Transverse colon (tissue), 4 donors: ENCODE measurements at places on chromosomes 5 and 9. TPM values are rescaled to one million over a fixed set of nuclear protein-coding genes. Genes with fewer than 3 reads are reported as not detected.
A peak's percentile ranks its signal among the peaks of the same experiment; 100 is the strongest.

- DNase-seq, result no peak
Observed at GRCh38 chr5:155049569-155050383, 36.2 kb downstream of the KIF4B start.

DNA sequence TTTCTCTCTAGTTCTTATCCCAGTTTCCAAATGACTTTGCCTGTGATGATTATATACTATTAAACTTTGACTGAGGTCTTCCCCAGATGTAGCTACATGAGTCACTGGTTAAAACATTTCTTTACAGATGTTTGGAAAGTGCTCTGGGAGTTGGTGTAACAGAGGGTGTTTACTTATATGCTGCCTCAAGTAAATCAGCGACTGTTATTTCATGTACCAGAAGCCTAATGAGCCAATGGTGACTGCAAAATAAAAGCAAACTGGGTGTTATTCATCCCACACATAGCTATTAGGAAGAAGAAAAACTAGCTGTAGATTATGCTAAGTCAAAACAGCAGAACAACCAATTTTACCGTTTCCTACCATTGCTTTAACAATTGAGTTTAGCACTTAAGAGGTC is 929.7 kb upstream of the SEMA6A start:
- no peak for DNase-seq

DNA sequence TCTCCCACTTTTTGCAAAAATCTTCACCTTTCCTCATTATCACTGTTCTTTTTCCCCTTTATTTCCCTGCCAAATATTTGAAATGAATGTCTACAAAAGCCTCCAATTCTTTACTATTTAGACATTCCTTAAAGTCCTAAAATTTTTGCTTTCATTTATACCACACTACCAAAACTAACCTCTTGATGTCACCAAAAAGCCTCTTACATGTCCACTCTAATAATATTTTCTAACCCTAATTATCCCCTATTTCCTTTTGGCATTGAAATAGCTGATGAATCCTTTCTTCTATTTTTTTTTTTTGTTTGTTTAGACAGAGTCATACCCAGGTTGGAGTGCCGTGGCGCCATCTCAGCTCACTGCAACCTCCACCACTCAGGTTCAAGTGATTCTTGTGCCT is 32.3 kb upstream of the NRG2 start:
- no peak for DNase-seq

GRCh38 chr9:37029776-37030610 is 4.1 kb downstream of the PAX5 start:
- no peak for DNase-seq

GRCh38 chr5:64789457-64789856 is 20.7 kb downstream of the CWC27 start:
- no peak for DNase-seq

GRCh38 chr9:114791736-114792135 is 14.1 kb downstream of the TNFSF15 start:
- no peak for DNase-seq

- DNase-seq, result no peak
Observed at GRCh38 chr9:35029241-35029640, 39.7 kb downstream of the DNAJB5 start.

- DNase-seq, result no peak
Observed at GRCh38 chr5:175344331-175345195, 99.4 kb downstream of the DRD1 start.

DNA sequence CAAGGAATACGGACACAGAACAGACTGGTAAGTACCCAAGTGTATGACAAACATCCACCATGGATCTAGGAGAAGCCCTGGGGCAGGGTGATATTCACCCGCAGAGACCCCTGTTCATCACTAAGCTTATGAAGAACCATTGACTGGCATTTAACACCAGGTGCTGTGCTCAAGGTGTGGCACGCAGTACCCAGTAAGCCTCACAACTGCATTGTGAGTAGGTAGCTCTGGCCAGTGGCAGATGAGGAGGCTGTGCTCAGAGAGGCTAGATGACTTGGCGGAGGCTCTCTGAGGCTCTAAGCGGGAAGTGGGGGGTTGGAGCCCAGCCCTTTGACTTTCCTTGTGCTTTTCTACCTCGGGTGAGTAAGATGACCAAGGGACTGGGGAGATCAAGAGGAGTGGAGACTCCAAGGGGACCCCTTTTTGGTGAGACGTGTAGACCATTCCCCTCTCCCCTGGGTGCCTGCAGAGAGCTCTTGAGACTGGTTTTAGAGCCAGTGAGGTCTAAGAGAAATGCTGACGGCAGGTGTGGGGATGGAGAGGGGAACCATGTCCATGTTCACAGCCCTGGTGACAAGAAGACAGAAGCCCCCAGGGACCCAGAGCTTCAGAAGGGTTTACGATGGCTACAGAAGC is 70.8 kb downstream of the IL6ST start:
- no peak for DNase-seq

DNA sequence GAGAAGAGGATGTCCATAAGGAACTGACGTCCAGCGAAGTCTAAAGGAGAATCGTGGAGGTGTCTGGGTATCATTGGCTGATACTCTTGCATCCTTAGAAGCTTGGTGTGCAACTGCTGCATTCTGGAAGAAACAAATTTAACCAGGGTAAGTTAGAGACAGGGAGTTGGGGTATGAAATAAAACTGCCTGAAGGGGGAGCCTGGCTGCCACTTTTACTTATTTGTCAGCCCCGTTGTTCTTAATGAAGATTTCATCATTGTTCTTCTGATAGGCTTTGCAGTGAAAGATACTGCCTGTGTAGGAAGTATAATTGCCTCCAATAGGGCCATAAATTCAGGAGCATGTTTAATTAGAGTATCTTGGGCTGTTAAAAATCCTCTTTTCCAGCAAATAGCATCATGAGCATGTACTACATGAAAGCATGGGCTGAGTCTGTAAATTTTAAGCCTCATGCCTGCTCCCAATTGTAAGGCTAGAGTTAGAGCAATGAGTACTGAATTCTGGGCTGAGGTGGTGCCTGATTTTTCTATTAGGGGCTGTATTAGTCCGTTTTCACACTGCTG is 1264.5 kb upstream of the ACO1 start:
- DNase-seq, result peak; percentile 12

DNA sequence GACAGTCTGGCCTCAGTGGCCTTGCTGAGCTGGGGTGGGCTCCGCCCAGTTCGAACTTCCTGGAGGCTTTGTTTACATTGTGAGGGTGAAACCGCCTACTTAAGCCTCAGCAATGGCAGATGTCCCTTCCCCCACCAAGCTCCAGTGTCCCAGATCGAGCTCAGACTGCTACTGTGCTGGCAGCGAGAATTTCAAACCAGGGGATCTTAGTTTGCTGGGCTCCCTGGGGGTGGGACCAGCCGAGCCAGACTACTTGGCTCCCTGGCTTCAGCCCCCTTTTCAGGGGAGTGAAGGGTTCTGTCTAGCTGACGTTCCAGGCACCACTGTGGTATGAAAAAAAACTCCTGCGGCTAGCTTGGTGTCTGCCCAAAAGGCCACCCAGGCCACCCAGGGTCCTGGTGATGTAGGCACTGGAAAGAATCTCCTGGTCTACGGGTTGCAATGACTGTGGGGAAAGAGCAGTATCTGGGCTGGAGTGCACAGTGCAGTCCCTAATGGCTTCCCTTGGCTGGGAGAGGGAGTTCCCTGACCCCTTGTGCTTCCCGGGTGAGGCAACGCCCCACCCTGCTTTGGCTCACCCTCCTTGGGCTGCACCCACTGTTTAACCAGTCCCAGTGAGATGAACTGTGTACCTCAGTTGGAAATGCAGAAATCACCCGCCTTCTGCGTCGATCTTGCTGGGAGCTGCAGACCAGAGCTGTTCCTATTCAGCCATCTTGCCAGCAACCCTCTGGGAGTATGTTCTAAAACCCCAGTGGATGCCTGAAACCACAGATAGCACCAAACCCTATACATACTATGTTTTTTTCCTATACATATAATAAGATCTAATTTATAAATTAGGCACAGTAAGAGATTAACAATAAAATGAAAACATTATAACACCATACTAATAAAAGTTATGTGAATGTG is 95.5 kb downstream of the TMEM161B start:
- no peak for DNase-seq

DNA sequence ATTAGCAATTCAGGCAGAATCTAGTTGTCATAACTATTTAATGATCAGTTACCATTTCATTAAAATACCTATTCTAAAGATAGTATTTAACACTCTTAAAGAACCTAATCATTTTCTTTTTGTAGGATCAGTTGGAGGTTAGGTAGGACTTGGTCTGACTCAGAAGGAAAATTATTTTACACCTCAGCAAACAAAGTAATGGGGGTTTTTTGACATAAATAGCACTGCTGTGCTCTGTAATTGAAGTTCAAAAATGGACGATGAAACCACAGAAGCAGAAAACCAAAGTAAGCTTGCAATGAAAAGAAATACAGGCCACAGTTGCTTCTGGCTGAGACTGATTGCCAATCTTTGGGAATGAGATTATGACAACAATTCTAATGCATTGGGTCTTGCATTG is 187.0 kb upstream of the TRPM3 start:
- DNase-seq, result no peak

- DNase-seq, result peak; percentile 4
Observed at GRCh38 chr5:172509405-172509781, 55.1 kb upstream of the SH3PXD2B start.

Gene CTXN3
- not detected for total RNA-seq

Gene HOMER1
- not detected for total RNA-seq

Gene TMEM171
- 32.8 TPM for total RNA-seq

Gene INSYN2B
- total RNA-seq, result not detected

Gene CATSPER3
- total RNA-seq, result 4.1 TPM

Gene AMACR
- 87.5 TPM for total RNA-seq
